ENCODE measurements at places on chromosomes 3 and 15.

DNA sequence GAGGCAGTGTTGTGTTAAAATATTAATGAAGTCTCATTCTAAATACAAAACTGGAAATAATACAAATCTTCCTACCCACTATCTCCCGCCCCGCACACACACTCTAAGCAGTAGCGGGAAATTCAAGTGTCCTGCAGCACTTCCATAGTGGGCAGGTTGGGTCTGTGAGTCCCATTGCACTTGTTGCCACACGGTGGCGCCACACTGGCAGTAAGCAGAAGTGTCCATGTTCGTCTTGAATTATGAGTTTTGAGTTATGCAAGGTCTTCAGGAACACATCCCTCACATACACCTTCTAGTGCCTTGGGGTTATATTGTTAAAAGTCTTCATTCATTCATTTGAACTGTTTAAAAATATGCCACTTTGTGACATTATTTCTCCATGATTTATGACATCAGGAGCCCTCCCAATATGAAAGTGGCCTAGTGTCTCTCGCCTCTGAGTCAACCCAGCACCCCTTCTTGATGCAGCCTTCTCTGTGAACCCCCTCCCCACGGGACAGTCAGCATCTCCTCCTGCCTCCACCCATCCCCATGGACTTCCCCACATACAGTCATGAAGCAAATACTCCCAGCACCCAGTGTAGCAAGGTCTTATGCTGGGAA is 17.6 kb upstream of the CCDC174 start:
- peak; percentile 49 for DNase-seq

DNA sequence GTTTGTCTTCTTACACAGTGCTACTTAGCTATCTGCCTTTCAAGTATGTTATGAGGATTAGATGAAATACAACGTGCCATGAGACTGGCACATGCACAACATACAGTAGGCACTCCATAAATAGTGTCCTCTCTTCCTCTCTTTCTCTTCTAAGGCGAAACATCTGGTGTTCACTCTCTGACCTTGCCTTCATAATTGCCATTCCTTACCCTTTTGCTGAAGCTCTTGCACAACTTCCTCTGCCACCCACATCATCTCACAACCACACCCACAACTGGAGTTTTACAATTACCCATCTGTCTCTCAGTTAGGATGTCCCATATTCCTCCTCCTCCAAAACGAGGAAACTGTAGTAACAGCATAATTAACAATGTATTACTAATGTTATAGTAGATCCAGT is 26.4 kb upstream of the ACP3 start:
- DNase-seq: peak; percentile 67

- no peak for DNase-seq
These were observed 350.3 kb downstream of the TUSC7 start for GRCh38 chr3:117059956-117060270.

- DNase-seq: no peak
These were observed 735 bp downstream of the STIMATE start for GRCh38 chr3:52896613-52897012.

DNA sequence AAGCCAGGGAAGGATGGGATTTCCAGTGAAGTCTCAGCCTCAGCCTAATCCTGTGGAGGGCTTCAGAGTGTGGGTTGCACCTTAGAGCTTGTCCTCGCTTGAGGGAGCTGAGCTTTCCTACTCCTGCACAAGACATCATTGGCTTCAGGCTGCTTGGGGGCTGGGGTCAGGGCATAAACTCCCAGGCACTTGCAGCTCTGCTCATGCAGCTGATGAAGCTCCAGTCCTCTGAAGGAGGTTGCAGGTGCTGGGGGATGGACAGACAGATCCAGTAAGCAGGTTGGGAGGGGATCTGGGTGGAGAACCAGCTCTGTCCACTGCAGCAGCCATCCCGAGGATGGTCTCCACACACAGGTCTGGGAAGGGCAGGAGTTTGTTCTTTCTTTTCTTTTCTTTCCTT is 19.4 kb upstream of the POLG start:
- DNase-seq: no peak

- no peak for DNase-seq
These were observed 159.6 kb downstream of the LEKR1 start for GRCh38 chr3:156985711-156986110.

- DNase-seq: no peak
These were observed 243.4 kb downstream of the WNT5A start for GRCh38 chr3:55243678-55244077.

- no peak for DNase-seq
These were observed 159.4 kb downstream of the CDIN1 start for GRCh38 chr15:36738817-36739216.

GRCh38 chr15:59158701-59159034 is 48.0 kb upstream of the LDHAL6B start:
- no peak for DNase-seq

GRCh38 chr3:112973325-112974177 is 1.4 kb downstream of the CD200R1 start:
- DNase-seq: no peak

GRCh38 chr3:97820780-97821179 is 1.0 kb upstream of the CRYBG3 start:
- no peak for DNase-seq

- DNase-seq: no peak
These were observed 380.2 kb downstream of the DIPK2A start for GRCh38 chr3:144351773-144352365.

GRCh38 chr3:157759311-157759710 is 256.1 kb upstream of the VEPH1 start:
- peak; percentile 17 for DNase-seq

- DNase-seq: peak; percentile 15
These were observed 2.1 kb upstream of the FAM131A start for GRCh38 chr3:184335291-184335660.

DNA sequence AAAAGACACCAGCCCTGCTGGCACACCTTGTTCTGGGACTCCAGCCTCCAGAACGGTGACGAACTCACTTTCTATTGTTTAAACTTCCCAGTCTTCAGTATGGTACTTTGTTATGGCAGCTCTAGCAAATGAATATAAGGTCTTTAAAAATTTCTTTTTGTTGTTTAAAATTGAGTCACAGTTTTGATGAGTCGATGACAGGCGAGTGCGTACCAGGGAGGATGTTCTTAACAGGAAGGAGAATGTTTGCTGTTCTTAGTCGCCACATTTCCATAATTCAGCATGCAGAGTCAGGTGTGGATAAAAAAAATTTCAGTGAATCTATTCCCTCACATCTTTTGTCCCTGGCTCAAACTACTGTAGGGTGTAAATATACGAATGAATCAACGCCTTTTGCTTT is 12.4 kb downstream of the DNASE1L3 start:
- no peak for DNase-seq

DNA sequence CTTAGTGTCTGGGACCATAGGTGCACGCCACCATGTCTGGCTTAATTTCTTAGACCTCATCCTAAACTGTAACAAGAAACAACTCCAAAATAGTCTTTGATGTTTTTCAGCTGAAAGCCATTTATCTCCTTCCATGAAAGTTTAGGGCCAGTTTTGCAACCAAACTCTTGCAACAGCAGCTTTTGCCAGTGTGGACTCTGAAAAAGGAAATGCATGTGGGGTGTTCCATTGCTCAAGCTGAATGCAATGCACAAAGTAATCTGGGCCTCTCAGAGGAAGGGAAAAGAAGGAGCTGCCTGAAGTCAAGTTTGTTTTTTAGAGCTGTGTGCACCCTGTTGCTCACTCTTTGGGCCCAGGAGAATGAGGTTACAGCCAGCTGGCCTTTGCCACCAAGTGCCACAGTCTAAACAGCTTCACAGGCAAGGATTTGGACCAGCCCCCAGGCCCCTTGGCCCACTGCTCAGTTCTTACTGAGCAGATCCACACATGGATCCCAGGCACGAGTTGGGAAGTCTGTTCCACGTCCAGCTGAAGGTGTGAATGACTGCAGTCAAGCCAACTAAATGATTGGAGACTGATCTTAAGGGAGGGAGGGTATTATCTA is 212.3 kb upstream of the LRRFIP2 start:
- peak; percentile 67 for DNase-seq

- DNase-seq: no peak
These were observed 17.0 kb downstream of the SOX2 start for GRCh38 chr3:181728470-181729340.

DNA sequence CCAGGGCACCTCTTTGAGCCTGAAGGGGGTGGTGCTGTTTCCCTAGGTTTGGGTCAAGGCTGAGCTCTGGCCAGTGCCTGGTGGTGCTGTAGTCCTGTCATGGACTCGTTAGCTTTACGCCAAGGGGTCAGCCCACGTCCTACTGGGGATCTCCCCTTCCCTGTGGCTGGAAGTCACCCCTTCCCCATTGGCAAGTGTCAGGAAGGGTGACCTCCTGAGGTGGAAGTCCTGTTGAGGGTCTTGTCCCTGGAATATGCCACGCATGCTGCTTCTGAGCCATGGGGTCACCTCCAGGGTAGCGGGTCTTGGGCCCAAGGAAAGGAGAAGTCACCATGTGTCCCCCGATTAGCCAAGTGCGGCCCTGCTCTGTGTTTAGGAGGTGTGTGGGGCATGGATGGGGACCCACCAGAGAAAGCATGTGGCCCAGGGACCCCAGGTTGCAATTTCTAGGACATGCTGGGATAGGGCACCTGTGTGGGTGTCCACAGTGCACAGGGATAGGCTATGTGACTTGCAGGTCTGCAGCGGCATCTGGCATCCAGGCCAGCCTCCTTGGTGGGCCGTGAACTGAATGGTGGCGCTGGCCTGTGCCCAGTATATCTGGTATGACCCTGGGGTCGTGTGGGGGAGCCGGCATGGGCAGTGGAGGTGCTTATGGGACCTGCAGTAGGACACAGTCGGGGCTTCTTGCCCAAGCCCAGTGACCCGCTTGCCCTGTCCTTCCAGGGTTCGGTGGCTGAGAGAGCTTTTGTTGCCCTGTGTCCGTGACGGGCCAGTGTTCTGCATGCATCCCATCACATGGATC is 226.7 kb downstream of the SNRPN start:
- DNase-seq: no peak

DNA sequence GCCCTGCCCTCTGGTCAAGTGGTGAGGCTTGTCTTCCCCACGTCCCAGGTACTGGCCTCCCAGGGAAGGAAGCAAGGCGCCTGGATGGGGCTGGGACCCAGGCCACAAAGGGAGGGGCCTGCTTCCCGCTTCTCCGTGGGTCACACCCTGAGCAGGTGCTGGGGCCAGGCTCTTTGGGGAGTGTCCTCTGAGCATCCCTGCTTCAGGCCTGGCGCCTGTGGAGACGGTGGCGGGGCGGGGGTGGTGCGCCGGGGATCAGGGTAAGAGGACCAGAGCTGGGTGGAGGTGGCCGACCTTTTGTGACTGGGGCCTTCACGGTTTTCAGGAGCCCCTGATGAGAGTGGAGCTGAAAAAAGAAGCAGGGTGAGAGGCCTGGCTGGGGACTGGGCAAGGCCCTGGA is 3.6 kb downstream of the PLA2G4B start:
- no peak for DNase-seq

- no peak for DNase-seq
These were observed 40.5 kb upstream of the PDZRN3 start for GRCh38 chr3:73665286-73665685.

- no peak for DNase-seq
These were observed 6.1 kb upstream of the NR2E3 start for GRCh38 chr15:71804226-71804625.

- no peak for DNase-seq
These were observed 316.3 kb downstream of the UACA start for GRCh38 chr15:70447081-70447480.

DNA sequence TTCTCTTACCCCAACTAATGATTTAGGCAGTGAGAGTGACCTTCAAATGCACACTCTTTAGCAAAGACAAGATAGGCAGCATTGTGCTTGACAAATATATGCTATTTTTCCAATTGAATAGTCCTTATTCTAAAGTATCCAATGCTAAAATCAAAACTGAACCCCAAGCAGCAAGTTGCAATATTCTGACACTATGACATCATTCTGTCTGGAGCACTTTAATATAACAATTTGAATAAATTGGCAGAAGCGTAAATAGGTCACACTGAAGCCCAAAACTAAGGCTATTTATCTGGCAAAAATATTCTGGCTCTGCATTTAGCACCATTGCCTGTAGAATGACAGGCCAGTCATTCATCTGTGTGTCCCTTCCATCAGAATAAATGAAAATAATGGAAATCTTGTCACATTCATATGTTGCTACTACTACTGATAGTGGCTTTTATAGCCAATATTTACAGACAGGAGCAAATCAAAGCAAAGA is 2.9 kb downstream of the CBLB start:
- DNase-seq: no peak

GRCh38 chr3:67819447-67819846 is 165.0 kb upstream of the SUCLG2 start:
- DNase-seq: no peak

DNA sequence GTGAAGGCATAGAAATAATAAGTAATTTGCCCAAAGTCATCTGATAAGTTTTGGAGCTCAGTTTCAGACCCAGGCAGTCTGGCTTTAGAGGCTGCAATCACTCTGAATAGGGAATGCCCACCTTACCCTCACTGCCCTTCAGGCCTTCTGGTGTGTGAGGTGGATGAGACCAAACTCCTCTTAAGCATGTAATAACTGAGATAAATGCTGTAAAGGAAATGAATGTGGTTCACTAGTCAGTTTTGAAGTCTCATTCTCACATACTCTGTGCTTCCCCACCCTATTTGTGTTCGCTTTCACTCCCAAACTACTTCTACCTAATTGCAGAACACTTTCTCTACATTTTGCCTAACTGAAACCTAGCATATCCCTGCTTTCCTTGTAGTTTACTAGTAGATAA is 144.1 kb downstream of the FILIP1L start:
- no peak for DNase-seq

GRCh38 chr3:111156517-111156916 is 84.9 kb downstream of the NECTIN3 start:
- DNase-seq: peak; percentile 23

- no peak for DNase-seq
These were observed 70.5 kb downstream of the LRTM1 start for GRCh38 chr3:54857343-54857742.

DNA sequence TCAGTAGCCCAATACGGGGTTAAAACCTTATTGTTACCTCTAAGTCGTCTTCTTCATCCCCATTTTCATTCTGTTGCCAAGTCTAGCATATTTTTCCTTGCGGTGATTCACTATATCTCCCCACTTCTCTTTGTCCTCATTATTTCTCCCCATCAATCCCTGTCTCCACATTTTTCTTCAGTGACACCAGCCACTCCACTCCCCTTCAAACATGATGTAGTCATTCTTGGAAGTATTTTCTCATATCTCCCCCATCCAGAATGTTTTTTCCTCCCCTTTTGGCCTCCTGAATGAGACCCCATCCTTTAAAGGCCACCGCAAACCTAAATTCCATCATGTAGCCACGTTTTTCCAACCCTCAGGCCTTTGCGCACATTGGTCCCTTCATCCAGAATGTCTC is 105.9 kb downstream of the TOP2B start:
- no peak for DNase-seq

GRCh38 chr3:64578062-64578770 is 109.6 kb downstream of the ADAMTS9 start:
- no peak for DNase-seq

Measured in AG10803 (cell line).